Putamen (tissue), 1 donor: ENCODE measurements at places on chromosomes 13 and 19.

GRCh38 chr13:28181413-28181812 lies 43.1 kb downstream of the PAN3 start:
- no peak for DNase-seq

DNA sequence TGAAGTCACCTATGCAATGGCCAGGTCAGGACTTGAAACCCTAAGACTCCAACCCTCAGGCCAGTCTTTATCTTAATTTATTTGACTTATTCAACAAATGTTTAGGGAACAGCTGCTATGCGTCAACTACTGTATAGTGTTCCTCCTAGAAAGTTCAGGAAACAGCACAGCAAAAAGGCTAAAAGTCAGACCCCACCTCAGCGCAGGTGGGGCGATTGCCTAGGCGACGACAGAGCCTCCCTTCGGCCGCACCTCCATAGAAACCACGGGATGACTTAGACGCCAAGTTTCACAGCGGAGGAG lies 502 bp downstream of the VRK3 start:
- no peak for DNase-seq

DNA sequence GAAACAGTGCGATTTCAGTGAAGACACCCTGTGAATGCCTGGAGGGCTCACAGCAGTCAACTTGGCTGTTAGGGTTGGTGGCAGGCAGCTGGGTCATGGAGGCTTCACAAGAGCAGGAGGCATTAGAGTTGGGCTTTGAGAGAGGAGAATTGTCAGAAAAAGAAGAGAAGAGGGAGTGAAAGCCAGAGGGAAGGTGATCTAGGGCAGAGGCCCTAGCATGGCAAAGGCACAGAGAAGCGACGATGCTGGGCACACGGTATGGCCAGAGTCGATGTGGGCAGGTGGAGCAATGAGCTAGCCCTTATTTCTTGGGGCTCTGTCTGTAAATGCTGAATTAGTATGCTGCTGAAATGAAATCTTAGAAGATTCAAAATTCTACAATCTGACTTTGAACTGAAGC lies 52.6 kb upstream of the OLFM4 start:
- DNase-seq = no peak

- no peak for DNase-seq
Measured at GRCh38 chr13:33235078-33235477, 50.5 kb downstream of the STARD13 start.

DNA sequence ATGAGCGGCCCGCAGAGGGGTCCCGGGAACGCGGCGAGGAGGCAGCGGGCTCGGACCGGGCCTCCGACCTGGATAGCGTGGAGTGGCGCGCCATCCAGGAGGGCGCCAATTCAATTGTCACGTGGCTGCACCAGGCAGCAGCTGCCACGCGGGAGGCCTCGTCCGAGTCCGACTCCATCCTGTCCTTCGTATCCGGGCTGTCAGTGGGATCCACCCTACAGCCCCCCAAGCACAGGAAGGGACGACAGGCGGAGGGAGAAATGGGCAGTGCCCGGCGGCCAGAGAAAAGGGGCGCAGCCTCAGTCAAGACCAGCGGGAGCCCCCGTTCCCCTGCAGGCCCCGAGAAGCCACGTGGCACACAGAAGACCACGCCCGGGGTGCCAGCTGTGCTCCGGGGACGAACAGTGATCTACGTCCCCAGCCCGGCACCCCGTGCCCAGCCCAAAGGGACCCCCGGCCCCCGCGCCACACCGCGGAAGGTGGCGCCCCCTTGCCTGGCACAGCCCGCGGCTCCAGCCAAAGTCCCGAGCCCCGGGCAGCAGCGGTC lies 10.7 kb downstream of the C19orf25 start:
- DNase-seq = no peak

DNA sequence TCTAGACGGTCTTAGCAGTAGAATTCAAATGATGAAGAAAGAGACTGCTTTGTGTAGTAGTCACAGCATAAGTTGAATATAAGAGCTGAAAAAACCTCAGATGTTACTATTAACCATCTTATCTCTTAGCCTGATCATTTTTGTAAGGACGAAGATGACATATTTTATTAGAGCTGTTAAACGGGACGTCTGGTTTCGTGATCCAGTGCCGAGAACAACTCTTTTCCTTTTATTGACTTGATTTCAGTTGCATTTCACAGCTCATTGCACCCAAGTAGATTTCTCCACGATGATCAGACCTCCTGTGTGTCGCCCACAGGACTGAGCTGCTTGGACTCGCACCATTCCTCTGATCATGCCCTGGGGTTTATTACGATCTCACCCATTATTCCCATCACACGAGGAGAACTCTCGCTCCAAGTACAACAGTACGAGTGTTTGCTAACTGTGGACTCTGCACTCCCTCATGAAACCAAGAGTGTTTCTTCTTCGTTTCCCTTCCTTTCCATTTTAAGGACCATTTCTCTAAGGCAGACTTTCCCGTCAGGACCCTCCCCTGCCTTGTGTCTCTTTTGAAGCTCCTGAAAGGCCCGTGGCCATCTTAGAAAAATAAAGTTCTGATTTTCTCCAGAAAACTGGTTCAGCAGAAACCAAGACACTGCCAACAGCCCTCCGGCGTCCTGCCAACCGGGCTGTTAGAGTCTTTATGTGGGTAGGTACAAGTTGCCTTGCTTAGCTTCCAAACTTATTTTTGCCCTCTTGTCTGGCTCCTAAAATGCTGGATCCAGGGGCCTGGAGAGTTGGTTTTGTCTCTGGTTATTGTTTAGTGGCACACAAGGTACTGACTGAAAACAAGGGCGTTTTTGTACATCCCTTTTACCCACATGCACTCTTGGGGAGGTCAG lies 48.2 kb upstream of the RNF113B start:
- peak; percentile 44 for DNase-seq

DNA sequence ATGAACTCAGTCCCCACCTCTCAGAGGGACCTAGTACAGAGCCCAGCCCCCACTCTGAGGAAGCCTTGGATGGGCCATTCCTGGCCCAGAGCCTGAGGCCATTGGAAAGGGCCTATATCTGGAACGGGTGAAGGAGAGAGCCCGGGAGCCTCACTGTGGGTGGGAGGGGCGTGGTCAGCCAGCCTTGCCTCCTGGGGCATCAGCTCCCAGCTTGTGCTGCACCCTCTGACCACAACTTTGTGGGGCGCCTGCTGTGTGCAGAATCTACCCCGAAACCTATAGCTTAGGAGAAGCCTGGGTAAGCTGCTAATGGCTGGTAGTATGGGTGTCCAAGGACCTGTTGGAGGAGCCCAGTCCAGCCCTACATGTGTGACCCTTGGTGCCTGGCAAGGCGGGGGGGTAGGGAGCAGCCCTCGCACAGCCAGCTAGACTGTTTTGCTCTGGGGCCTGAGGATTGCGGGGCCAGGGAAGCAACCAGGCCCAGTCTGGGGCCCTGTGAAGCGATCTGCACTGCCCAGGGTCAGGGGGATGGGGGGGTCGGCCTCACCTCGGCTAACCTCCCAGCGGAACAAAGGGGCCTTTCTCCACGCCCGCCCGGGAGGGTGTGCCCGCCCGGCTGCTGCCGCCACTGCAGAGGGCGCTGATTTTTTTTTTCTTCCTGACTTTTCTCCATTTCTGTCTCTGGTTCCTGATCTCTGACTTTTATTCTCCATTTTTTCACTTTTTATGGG lies 42.3 kb downstream of the LYL1 start:
- DNase-seq = no peak

GRCh38 chr13:78881751-78882150 lies 222.8 kb upstream of the OBI1 start:
- DNase-seq = no peak

DNA sequence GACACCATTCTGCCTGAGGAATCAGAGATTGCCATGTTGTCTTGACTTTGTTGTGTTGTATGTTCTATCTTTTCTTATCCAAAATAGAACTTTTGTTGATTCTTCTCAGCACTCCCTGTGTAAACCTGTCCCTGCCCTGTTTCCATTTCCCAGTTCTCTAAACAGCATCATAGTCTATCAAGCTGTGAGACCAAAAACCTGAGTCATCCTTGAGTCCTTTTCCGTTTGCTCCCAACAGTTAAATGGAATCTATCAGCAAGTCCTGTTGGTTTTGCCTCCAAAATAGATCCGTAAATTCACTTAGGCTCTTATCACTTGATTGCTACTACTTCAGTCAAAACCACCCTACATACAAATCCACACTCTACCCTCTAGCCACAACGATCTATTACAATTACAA lies 667.1 kb downstream of the PCDH9 start:
- no peak for DNase-seq

- no peak for DNase-seq
Measured at GRCh38 chr13:51525567-51526167, 58.6 kb upstream of the WDFY2 start.

DNA sequence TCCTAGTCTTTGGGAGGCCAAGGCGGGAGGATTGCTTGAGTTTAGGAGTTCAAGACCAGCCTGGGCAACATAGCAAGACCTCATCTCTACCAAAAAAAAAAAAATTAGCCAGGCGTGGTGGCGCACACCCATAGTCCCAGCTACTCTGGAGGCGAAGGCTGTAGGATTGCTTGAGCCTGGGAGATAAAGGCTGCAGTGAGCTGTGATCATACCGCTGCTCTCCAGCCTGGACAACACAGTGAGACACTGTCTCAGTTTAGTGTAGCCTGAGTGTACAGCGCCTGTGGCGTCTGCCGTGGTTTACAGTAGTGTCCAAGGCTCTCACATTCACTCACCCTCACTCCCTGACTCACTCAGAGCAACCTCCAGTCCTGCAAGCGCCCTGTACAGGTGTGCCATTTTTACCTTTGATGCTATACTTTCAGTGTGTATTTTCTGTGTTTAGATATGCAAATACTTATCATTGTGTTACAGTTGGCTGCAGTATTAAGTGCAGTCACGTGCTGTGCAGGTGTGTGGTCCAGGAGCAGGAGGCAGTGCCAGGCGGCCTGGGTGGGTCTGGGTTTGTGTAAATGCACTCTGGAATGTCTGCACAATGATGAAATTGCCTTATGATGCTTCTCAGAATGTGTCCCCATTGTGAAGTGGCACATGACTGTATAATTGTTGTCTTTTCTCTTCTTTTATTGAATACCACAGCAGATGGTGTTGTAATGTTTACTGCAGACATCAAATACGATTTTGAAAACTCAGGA lies 36.1 kb upstream of the DCUN1D2 start:
- DNase-seq = no peak

DNA sequence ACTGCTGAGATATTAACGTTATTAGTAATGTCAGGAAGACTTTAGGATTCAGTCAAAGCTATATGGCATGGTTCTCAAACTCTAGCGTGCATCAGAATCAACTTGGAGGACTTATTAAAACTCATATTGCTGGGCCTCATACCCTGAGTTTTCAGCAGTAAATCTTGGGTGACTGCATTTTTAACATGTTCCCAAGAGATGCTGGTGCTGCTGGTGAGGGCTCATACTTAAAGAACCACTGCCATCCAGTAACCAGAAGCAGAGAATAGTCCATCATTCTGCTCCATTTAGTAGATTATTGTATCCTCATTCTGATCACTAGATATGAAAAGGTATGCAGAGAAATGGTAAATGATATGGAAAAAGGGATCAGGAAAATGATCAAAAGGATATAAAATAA lies 7.9 kb downstream of the GPR12 start:
- no peak for DNase-seq

DNA sequence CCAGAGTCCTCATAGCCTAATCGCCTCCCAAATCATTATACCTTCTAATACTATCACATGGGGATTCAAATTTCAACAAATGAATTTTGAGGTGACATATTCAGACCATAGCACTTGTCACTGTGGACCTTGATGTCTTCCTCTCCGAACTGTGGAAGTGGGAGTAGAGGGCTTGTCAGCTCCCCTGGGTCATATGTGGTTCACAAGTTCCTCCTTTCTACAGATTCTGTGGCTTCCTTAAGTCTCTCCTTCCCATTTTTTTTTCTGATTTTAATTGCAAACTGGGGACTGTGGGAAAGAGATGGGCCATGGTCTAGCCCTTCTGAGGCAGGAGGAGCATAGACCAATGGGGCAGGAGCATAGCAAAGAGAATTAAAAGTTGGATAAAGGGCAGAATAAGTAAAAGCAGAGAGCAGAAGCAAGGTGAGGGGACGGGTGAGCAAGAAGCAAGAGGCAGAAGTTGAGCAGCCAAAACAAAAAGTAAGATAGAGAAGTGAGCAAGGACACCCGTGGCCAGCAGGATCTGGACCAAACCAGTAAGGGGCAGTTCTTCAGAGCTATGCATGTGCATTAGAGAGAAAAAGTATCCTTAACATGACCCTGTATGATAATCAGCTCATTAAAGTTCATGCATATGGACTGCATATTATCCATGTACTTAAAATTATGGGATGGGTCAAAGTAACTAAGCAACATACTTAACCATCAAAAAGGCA lies 2.6 kb upstream of the SIGLEC7 start:
- DNase-seq = peak; percentile 24

DNA sequence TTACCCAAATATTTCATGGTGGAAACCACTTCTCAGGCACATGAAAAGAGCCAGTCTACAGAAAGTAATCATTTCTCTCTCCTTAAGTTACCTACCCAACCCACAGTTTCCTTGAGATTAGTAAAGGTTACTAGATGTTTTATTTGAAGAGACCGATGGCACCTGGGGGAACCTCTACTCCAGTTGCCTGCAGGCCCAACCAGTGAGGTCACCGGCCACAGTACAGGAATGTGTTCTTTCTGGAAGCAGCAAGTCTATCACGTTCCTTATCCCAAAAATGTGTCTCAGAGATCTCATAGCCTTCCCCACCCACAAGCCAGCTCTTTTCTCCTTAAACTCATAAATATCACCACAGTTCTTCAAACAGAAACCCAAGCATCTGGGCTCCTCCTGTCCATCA lies 316.1 kb downstream of the COG6 start:
- DNase-seq = no peak

GRCh38 chr19:18839465-18840287 lies 7.9 kb downstream of the UPF1 start:
- DNase-seq = no peak

DNA sequence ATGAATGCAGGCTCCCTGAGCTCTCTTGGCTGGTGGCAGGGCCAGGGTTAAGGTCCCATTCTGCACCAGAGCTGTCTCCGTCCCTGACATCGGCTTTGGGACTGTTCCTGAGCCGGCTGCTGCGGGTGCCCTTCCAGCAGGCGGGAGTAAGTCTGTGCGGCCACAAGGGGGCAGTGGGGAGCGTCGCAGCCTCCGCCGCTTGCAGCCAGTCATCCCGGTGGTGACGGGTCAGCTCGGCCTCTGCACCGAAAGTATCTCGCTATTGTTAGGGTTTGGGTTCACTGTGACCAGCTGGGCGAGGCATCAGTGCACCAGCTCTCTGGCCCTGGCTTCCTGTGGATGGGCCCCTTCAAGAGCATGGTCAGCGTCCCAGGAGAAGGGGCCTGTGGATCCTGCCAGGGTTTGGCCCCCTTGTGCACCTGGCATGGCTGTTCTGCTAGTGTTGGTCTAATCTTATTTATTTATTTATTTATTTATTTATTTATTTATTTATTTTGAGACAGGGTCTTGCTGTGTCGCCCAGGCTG lies 15.1 kb downstream of the NDUFB7 start:
- DNase-seq = peak; percentile 84
